ENCODE measurements at places on chromosomes 7 and 10.
A peak's percentile ranks its signal among the peaks of the same experiment; 100 is the strongest.

GRCh38 chr7:95601316-95601715, 5.0 kb upstream of the PDK4 start:
- DNase-seq = no peak
- H3K27me3 ChIP-seq = peaks cover 12% of the 10 kb centered on the region
- no peak overlapping the region for H3K27ac ChIP-seq
- H3K4me1 ChIP-seq = no peaks in the 10 kb centered on the region

GRCh38 chr10:24901686-24902399, 50.6 kb downstream of the PRTFDC1 start:
- peak overlapping the region; percentile 66 for H3K4me3 ChIP-seq
- peaks cover 18% of the 10 kb centered on the region for H3K4me1 ChIP-seq
- peaks cover 4% of the 10 kb centered on the region for H3K36me3 ChIP-seq
- H3K27ac ChIP-seq = no peak overlapping the region
- H3K27me3 ChIP-seq = no peaks in the 10 kb centered on the region

DNA sequence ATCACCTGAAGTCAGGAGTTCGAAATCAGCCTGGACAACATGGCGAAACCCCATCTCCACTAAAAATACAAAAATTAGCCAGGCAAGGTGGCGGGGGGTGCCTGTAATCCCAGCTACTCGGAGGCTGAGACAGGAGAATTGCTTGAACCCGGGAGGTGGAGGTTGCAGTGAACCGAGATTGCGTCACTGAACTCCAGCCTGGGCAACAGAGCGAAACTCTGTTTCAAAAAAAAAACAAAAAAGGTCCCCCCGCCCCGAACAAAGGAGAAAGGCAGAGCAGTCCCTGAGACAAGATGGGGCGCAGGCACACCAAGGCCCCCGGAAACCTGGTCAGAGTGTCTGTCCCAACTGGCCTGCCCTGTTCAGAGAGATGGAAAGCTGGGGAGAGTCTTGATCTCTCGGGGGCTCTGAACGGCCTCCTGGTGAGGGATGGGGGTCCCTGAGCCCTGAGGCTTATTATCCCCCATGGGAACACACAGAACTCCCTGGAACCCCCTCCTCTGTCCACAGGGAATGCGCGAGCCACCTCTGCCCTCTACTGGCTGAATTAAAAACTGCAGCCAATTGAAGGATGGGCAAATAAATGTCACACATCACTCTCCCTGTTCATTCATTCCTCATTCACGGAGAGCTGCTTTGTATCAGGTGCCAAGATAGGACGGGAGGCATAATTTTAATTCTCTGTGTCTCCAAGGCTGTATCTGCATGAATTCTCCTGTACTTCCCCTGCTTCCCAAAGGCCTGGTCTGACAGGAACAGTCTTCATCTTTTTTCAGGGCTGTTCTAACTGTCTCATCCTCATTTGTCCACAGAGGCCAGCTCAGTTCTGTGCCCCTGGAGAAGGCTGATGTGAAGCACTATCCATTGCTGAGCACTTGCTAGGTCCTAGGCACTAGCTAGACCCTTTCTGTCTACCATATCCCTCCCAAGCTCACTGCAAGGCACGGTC, 28.9 kb downstream of the MAT1A start:
- DNase-seq = peak; percentile 23
- peaks cover 4% of the 10 kb centered on the region for H3K4me1 ChIP-seq
- H3K27me3 ChIP-seq = peaks cover 42% of the 10 kb centered on the region
- no peak overlapping the region for H3K4me3 ChIP-seq
- peaks cover 5% of the 10 kb centered on the region for H3K36me3 ChIP-seq

- no peaks in the 10 kb centered on the region for H3K4me1 ChIP-seq
- H3K27me3 ChIP-seq = no peaks in the 10 kb centered on the region
- DNase-seq = no peak
- H3K27ac ChIP-seq = no peak overlapping the region
These were observed 161.1 kb downstream of the CRPPA start for GRCh38 chr7:16260236-16260728.

GRCh38 chr7:109836016-109836415, 1254.9 kb upstream of the LRRN3 start:
- no peak overlapping the region for H3K27ac ChIP-seq
- H3K27me3 ChIP-seq = no peaks in the 10 kb centered on the region
- no peak for DNase-seq
- H3K4me3 ChIP-seq = no peak overlapping the region

GRCh38 chr7:12111422-12112405, 99.4 kb upstream of the TMEM106B start:
- peaks cover 5% of the 10 kb centered on the region for H3K36me3 ChIP-seq
- peaks cover 11% of the 10 kb centered on the region for H3K4me1 ChIP-seq
- no peak for DNase-seq
- peak overlapping the region; percentile 87 for H3K4me3 ChIP-seq

- H3K36me3 ChIP-seq = peaks cover 2% of the 10 kb centered on the region
- DNase-seq = no peak
- no peak overlapping the region for H3K27ac ChIP-seq
- peaks cover 2% of the 10 kb centered on the region for H3K4me1 ChIP-seq
- peak overlapping the region; percentile 22 for H3K4me3 ChIP-seq
These were observed 34.1 kb downstream of the SMC3 start for GRCh38 chr10:110601581-110601980.

GRCh38 chr7:32093415-32094408, 23.5 kb upstream of the PDE1C start:
- H3K4me1 ChIP-seq = no peaks in the 10 kb centered on the region
- no peaks in the 10 kb centered on the region for H3K36me3 ChIP-seq
- DNase-seq = no peak

DNA sequence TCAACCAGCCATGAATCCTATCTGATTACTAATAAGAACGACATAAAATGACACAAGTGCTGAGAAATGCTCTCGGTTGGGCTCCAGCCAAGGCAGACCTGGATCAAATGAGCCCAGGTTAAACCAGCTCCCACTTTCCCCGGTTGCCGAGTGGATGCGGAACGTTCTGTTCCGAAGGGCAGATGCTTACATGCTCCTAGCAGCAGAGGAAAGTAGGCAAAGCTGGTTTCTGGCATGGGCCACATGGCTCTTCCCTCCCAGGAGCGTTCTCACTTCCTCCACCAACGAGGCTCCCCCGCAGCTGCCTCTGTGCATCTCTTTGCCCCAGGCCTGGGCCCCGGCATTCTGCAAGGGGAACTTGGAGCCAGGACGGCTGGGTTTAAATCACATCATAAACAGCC, 61.8 kb upstream of the SDK1 start:
- H3K4me1 ChIP-seq = peaks cover 3% of the 10 kb centered on the region
- peaks cover 25% of the 10 kb centered on the region for H3K27me3 ChIP-seq
- H3K27ac ChIP-seq = no peak overlapping the region
- H3K36me3 ChIP-seq = peaks cover 3% of the 10 kb centered on the region
- no peak for DNase-seq
- no peak overlapping the region for H3K4me3 ChIP-seq

GRCh38 chr10:32877915-32878314, 80.1 kb downstream of the ITGB1 start:
- H3K27ac ChIP-seq = no peak overlapping the region
- no peaks in the 10 kb centered on the region for H3K27me3 ChIP-seq
- no peak for DNase-seq
- H3K4me1 ChIP-seq = no peaks in the 10 kb centered on the region

DNA sequence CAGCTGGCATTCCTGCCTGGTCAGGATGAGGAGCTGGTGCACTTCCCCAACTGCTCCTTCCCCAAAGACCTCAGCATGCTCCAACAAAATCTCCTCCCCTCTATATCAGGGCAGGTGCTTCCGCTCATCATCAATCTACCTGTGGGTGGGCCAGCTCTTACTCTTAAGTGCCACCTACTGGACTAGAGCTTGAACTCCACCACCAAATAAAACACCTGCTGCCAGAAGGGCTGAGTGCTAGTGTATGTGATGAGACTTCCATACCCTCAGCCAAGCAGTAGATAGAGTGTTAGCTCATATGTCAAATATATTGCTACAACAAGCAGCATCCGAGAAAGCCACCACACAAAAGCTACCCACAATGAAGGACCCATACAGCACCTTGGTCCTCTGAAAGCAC, 264.3 kb downstream of the RNLS start:
- no peak overlapping the region for H3K27ac ChIP-seq
- H3K4me3 ChIP-seq = no peak overlapping the region
- H3K4me1 ChIP-seq = peaks cover 2% of the 10 kb centered on the region

- H3K36me3 ChIP-seq = peaks cover 15% of the 10 kb centered on the region
- H3K27me3 ChIP-seq = no peaks in the 10 kb centered on the region
- H3K4me1 ChIP-seq = peaks cover 42% of the 10 kb centered on the region
These were observed 30.8 kb downstream of the IKZF1 start for GRCh38 chr7:50335230-50335794.

- no peaks in the 10 kb centered on the region for H3K4me1 ChIP-seq
- no peak for DNase-seq
- H3K27me3 ChIP-seq = no peaks in the 10 kb centered on the region
These were observed 26.8 kb downstream of the BET1 start for GRCh38 chr7:93977211-93977950.

GRCh38 chr7:38232502-38233366, 40.7 kb downstream of the TARP start:
- peaks cover 39% of the 10 kb centered on the region for H3K4me1 ChIP-seq
- no peaks in the 10 kb centered on the region for H3K27me3 ChIP-seq
- peak; percentile 46 for DNase-seq
- H3K36me3 ChIP-seq = no peaks in the 10 kb centered on the region

DNA sequence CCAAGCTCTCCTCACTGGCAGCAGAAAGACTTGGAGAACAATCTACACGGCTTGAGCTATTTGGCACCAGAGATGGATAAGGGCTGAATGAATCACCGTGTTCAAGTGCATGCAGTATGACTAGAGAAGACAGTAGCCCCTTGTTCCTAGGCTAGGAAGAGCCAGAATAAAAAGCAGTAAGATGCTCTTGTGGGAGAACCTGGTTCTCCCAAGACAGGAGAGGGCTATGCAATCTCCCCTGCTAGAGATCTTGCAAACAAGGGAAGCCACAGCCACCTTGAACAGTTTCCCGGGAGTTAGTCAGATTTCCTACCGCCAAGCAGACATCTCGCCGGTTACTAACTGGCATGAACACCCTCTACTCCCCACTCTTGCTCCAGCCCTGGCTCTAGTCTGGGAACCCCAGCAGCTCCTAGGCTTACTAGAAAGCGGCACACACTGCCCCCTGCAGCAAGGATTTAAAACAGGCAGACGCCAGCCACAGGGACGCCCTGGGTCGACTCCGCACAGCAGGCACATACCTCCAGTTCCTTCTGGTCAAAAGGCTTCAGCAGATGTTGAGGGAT, 107.3 kb downstream of the SMURF1 start:
- no peaks in the 10 kb centered on the region for H3K27me3 ChIP-seq
- no peak for DNase-seq
- H3K27ac ChIP-seq = peak overlapping the region; percentile 45

DNA sequence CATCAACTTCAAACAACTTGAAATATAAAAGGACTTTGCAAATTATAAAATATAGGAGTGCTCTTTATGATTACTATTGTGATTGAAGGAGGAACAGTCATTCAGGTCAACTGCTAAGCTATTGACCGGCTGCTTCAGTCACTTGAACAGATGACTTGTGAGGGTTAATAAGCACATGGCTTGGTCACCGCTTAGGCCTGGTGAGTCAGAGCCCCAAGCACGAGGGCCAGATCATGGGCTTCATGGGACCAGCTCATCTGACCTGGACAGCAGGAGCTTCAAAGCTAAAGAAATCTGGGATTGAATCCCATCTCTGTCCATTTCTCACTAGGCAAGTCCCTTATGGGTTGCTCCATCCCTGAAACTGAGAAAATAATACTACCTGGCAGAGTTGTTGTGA, 60.4 kb upstream of the ADO start:
- H3K4me1 ChIP-seq = peaks cover 7% of the 10 kb centered on the region
- no peaks in the 10 kb centered on the region for H3K36me3 ChIP-seq
- DNase-seq = no peak
- H3K4me3 ChIP-seq = no peak overlapping the region

DNA sequence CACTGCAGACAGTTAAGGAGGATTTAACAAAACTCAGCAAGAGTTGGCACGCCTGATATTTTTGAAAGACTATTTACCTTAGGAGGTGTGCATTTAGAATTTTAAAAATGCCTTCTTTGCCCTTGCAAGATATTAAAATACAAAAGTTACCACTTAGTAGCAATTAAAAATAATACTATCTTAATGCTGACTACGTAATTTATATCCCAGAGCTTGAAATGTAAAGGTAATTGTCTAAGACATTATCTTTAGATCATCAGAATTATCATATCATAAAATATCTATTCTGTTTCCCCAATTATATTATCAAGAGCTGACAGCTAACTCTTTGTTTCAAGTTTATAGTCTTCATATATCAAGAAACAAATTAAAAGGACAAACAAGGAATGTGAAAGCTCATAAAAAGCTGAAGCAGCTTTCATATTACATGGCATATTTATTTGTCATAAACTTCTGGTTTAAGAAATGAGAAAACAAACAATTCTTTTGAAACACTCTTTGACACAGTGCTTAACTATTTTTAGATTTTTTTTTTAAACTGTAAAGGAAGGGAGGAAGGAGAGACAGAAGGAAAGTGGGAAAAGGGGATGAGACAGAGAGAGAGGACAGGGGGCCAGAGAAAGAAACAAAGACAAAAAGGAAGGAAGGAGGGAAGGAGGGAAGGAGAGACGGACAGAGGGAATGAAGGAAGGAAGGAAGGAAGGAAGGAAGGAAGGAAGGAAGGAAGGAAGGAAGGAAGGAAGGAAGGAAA, 73.5 kb downstream of the RTKN2 start:
- peak overlapping the region; percentile 81 for H3K27ac ChIP-seq
- DNase-seq = no peak
- H3K4me3 ChIP-seq = peak overlapping the region; percentile 2
- peaks cover 5% of the 10 kb centered on the region for H3K4me1 ChIP-seq

DNA sequence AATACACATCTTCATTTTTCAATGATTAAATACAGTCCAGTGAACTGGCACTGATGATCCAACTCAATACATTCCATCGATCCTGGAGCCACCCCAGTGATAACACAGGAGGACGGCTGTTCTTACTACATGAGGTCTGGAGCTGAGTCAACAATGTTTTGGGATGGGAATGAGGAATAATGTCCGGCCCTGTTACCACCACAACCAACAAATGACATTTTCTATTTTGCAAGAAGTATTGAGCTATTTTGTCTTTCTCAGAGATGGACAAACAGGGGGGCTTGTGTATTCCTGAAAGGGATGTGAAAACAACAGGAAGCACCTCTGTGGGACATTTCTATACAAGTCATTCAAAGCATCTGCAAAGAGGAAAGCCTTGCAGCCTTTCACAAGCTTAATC, 249.2 kb downstream of the PARD3 start:
- no peak overlapping the region for H3K4me3 ChIP-seq
- H3K27ac ChIP-seq = no peak overlapping the region
- no peaks in the 10 kb centered on the region for H3K4me1 ChIP-seq
- DNase-seq = no peak
- H3K27me3 ChIP-seq = peaks cover 21% of the 10 kb centered on the region

GRCh38 chr10:117350909-117351308, 24.3 kb downstream of the PDZD8 start:
- H3K27ac ChIP-seq = peak overlapping the region; percentile 57
- no peaks in the 10 kb centered on the region for H3K36me3 ChIP-seq
- H3K4me3 ChIP-seq = no peak overlapping the region
- H3K27me3 ChIP-seq = no peaks in the 10 kb centered on the region
